Muscle of back (tissue), 13 donors: ENCODE measurements at places on chromosomes 13 and 19.

DNA sequence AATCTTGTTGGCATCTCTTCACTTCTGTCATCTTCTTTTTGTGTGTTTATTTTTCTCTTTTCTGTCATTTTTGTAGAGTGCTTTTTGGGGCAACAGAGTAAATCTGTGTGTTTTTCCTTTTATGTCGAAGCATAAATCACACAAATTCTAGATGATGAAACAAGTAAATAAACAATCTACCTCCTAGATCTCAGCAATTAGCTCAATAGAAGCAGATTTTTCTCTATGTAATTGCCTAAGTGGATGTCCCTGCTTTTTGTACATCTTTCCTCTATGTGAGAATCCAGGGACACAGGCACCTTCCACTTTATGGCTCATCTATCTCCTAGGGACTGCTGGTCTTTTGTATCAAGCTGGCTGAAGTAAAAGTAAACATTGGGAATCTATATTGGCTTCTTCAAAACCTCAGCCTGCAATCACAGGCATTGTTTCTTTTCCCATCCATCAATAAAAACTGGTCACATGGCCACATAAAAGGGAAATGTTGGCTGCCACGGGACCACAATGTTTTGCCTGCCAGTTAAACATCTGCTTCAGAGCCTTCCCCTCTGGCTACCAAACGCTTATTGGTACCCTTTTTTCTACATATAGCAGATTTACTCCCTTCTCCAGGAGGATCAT is 323.8 kb downstream of the LMO7 start:
- no peak for DNase-seq

DNA sequence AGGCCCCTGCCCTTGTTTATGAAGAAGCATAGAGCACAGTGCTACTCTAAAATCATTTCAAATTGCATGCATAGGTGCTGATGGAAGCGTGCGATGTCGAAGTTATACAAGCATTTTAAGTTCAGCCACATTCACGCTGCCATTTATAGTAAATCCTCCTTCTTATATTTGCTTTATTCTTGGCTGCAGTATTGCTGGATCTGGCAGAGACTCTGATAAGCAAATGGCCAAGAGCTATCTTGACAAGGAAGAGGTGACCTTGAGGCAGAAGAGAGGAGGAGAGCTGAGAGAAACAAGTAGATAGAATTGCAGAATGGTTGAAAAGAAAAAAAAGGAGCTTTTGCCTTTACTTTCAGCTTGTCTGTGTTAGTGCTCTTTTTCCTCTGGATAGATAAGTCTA is 18.9 kb upstream of the MYO16 start:
- DNase-seq = no peak

DNA sequence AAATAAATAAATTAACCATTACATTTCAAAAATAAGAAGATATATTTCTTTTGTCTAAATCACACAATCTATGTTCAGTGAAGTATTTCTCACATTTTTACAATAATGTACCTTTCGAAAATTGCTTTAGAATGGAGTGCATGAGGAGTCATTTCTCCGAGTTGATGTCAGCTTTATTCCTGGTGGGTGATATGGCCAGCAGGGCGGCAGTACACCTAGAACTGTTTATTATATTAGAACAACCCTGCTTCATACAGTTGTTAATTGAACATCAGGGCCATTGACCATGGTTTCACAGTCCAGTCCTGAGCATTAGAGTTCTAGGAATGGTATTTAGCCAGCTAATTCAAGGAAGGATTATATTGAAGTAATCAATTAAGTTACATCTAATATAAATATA is 696.3 kb upstream of the SLC10A2 start:
- no peak for DNase-seq

DNA sequence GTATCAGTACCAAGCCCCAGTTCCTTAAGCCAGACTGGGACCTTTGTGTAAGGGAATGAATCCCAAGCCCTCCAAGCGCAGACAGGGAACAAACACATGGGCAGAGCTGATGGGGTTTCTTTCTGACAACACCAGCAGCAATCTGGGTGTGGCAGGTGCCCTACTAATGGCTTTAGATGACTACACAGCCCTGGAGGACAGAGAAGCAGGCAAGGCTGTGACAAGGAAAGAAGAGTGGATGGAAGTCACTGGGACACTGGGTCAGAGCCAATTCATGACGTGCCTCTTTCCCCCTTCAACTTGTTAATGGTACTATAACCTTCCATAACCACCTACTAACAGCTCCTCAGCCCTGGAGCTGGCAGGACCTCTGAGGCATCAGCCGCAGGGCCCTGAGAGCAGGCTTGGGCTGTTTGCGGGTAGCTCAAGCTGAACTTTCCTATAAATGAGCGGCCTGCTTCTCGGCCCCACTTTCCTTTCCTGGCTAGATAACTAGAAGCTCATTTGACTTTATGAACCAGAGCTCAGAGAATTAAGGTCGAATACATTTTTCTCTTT is 38.9 kb downstream of the RASL11A start:
- no peak for DNase-seq

- peak; percentile 86 for DNase-seq
These were observed 1.1 kb downstream of the TSSK6 start for GRCh38 chr19:19514215-19514657.

GRCh38 chr13:32023698-32024097 is 7.9 kb upstream of the FRY start:
- no peak for DNase-seq

- DNase-seq = no peak
These were observed 10.8 kb upstream of the RANBP3 start for GRCh38 chr19:5988517-5989387.

DNA sequence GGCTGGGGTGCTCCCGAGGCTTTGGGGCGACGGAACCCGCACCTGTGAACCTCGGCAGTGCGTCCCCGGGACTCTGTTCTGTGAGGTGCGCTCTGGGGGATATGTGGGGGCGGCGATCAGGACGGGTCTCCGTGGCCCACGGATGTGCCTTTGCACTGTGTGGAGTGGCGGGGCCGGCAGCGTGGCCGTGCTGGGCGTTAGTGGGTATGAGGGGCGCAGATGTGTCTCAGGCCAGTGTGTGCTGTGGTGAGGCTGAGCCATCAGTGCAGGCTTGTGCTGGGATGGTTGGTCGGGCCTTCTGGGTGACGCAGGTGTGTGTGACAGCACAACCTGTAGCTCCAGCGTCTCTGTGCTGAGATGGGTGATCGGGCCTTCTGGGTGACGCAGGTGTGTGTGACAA is 16.9 kb downstream of the ZNF331 start:
- no peak for DNase-seq

DNA sequence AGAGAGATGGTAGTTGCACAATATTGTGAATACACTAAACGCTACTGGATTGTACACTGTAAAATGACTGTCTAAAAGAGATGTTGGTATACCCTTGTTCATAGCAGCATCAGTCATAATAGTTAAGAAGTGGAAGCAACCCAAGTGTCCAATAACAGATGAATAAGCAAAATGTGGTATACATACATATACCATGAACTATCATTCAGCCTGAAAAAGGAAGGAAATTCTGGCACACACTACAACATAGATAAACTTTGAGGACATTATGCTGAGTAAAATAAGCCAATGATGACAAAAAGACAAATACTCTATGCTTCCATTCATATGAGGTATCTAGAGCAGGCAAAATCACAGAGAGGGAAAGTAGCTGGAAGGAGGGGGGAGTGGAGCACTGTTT is 16.0 kb downstream of the DZIP1 start:
- DNase-seq = no peak

DNA sequence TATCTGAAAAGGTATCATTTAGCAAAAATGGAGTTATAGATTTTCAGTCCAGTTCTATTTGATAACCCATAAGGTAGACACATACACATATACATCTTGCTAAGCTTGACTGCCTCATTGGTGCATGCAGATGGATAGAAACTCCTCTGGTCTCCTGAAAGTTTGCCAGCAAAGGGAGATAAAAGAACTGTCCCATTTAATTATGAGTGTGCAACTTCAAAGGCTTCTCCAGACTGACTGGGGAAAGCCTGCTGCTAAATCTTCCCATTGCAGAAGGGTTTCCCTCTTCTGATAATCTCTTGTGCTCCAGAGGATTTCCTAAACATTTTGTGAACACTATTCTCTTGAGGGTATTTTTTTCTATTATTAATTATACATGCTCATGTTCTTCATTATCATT is 131.9 kb downstream of the ITGBL1 start:
- DNase-seq = no peak

GRCh38 chr13:46603165-46603603 is 50.2 kb downstream of the LRCH1 start:
- no peak for DNase-seq

- DNase-seq = no peak
These were observed 654 bp downstream of the ZIC5 start for GRCh38 chr13:99970651-99971575.

DNA sequence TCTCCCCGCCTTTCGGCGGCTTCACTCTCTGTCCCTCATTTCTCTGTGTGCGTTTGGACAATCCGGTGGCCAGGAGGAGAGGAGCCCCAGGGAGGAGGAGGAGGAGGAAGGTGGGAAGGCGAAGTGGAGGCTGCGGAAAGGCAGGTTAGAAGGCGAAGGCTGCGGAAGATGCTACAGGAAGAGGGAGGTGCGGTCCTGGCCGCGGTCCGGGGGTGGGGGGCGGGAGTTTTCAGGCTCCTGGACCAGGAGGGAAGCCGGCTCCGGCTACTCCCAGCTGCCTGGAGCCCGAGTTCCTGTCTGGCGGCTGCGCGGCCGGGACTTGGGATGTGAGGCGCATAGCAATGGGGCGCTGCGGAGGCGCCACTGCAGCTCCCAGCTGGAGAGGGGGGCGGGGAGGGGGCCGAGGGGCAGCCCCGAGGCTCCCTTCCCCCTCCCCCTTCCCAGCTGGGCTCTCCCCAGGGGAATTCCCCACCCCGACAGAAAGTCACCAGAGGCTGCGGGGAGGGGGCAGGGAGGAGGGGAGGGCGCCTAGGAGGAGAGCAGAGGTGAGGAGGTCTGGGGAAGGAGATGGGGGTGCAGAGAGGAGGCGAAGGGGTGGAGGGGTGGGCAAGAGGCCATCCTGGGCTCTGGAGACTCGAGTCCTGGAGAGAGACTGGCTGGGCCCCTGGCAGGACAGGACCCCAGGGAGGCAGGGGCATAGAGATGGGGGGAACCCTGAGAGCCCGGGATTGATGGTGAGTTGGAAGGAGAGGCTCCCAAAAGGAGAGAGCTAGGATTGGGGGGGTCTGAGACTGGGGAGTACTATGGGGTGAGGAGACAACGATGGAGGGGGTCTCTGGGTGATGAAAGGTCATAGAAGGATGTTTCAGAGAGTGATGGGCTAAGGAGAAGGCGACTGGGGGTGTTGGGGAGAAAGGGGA is 2.0 kb downstream of the LRRC4B start:
- peak; percentile 58 for DNase-seq

DNA sequence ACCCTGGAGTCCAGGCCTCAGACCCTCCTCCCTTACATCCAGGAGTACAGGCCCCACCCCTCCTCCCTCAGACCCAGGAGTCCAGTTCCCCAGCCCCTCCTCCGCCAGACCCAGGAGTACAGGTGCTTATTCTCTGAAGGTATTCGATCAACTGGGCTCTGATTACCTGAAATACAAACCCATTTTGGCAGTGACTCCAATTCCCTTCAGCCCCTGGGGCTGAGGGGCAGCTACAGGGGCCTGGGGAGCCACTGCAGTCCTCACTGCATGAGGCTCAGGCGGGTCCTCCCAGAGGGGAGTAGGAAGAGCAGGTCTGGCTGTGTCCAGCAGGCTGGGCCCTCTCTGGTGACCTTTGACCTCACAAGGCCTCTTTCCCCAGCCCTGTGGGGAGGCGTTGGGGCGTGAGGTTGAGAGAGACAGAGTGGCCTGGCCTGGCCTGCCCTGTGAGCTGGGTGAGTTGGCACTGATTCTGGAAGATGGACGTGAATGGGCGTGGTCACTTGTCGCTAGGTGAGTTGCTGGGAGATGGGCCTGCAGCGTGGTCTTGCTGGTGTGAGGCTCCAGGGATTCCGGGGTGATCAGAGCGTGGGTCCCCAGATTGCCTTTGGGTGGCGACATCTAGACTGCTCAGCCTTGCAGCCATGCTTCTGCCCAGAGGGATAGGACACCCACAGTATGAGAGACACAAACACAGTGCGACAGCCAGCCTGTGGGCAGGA is 3.1 kb downstream of the BCAT2 start:
- DNase-seq = no peak

DNA sequence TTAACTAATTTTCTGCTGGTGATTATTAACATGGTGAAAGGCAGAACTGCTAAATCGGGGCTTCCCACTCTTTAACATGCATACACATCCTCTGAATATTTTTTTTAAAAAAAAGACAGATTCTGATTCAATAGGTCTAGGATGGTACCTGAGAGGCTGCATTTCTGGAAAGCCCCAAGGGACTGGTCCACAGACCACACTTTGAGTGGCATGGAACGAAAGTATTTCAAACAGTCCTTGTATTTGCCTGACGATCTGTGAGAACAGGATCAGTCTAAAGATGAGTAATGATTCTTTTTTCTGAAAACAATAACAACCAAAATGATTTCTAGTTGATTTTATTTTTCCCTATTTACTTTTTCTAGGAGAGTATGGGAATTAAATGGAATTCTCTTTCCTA is 16.7 kb upstream of the SPART start:
- DNase-seq = no peak

DNA sequence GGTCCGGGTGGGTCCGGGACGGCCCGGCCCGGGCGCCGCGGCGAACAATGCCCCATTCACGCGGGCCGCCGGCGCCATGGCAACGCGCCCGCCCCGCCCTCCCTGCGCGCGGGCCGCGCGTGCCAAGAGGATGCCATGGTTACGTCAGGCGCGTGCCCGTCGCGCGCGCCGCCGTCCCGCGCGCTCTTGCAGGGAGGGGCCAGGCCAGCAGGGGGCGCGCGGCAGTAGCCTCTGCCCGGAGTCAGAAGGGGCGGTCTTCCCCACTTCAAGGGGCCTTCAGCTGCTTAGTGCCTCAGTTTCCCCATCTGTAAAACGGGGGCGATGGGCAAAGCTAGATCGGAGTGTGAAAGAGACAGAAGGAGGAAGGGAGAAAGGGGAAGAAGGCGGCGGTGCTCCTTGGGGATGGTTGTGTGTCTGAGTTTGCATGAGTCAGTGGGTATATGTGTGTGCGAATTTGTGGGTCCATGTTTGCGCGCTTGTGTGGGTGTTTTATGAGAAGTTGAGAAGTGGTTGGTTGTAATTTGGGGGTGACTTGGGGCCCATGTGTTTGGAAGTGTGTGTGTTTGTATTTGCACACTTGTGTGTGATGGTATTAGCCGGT is 11.6 kb upstream of the NFIX start:
- peak; percentile 71 for DNase-seq

DNA sequence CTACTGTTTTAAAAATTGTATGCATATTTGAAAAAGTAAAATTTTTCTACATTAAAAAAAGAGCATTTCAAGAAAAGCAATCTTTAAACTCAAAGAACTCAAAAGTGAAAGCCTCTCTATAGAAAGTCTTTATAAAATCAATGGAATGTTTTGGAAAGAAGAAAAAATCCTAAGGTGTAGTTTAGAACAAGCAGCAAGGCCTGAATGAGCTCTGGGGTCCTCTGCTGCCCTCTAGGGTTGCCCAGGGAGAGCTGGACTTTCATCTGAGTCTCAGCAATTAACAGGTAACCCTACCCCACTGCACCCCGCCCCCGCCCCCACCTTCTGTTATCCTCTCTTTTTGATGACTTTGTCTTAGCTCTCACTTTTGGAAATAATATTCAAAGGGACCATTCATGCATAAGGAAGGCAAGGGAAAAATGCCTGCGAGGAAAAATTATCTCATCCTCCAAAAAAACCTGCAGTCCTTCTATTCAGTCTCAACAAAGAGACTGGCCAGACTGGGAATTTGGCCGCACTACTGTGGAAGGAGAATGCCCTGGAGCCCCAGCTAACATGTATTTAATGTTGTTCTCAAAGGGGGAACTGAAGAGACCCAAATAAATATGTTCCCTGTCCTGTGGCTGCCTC is 24.1 kb downstream of the SLC25A30 start:
- DNase-seq = no peak
